ENCODE measurements at places on chromosomes 4 and X.

DNA sequence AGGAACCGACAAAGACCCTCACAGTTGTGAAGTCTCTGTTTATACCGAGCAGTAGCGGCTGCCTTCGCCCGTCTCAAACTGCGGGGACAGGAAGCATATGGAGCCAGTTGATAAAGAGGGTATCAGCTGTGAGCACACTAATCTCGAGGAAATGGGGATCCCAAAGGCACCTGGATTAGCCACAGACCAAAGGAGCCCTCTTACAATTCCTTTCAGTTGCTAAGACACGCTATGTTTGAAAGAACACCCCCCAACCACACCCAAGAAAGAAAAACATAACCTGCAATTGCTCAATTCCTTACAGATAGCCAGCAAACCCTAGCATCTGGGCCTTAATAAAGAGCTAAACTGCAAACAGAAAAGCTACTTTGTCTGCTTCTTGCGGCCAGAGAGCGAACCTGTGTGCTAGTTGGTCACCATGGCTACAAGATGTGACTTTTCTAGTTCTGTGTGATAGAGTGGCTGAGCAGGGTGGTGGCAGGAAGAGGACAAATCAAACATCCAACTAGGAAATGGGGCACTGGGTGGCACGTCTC is 23.3 kb upstream of the CHRNA9 start:
- no peaks in the 10 kb centered on the region for H3K36me3 ChIP-seq
- H3K27me3 ChIP-seq, result no peaks in the 10 kb centered on the region
- no peak overlapping the region for H3K4me3 ChIP-seq

DNA sequence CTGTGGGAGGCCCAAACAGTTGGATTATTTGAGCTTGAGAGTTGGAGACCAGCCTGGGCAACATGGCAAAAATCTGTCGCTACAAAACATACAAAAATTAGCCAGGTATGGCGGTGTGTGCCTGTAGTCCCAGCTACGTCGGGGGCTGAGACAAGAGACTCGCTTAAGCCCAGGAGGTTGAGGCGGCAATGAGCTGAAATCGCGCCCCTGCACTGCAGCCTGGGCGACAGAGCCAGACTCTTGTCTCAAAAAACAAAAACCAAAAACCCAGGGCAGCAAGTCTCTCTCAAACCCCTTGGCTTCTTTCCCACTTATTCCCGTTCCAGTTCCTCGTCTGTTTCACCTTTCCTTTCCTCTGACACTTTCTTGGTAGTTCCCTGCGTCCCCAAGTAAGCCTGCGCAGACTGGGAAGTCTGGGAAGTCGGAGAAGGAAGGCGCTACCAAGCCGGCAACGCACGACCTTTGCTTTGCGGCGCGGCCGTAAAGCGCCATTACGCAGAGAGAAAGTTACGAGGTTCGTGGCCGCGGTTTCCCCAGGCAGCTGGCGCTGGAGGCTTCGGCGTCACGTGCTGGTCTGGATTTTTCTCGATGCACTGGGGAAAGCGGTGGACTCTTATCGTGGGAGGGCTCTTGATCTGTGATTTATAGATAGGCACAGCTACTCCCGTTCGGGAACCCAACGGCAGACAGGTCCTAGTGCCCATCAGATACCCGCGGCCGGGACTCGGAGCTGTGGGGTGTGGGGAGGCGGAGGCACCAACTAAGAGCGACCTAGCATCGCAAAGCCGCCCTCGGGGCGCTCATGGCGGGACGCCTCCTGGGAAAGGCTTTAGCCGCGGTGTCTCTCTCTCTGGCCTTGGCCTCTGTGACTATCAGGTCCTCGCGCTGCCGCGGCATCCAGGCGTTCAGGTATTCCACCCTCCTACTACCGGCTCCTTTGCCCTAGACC is at the start of gene NUDT9:
TSS of gene NUDT9 (plus strand) at position 470 of the 949 bp plus-strand sequence. CDS start at position 803, 333 bp downstream.
- H3K4me3 ChIP-seq, result peak within 1 kb of the TSS; percentile 76
- DNase-seq, result peak; percentile 97
- peaks cover 23% of the 10 kb centered on the region for H3K4me1 ChIP-seq

DNA sequence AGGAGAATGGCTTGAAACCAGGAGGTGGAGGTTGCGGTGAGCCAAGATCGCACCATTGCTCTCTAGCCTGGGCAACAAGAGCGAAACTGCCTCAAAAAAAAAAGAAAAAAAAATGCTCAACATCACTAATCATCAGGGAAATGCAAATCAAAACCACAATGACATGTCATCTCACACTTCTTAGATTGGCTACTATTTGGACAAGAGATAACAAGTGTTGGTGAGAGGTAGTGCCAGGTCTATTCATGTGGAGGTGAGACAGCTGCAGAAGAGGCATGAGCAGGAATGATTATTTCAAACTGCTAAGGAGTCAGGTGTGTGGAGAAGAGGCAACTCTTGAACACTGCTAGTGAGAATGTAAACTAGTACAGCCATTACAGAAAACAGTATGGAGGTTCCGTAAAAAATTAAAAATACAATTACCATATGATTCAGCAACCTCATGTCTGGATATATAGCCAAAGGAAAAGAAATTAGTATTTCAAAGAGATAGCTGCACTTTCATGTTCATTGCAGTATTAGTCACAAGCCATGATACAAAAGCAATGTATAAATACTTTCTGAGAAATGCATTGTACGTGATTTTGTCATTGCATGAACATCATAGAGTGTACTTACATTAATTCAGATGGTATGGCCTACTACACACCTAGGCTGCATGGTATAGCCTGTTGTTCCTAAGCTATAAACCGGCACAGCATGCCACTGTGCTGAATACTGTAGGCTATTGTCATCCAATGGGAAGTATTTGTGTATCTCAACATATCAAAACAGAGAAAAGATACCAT is 75.3 kb downstream of the TMEM144 start:
- H3K4me1 ChIP-seq, result no peaks in the 10 kb centered on the region
- no peaks in the 10 kb centered on the region for H3K27me3 ChIP-seq

DNA sequence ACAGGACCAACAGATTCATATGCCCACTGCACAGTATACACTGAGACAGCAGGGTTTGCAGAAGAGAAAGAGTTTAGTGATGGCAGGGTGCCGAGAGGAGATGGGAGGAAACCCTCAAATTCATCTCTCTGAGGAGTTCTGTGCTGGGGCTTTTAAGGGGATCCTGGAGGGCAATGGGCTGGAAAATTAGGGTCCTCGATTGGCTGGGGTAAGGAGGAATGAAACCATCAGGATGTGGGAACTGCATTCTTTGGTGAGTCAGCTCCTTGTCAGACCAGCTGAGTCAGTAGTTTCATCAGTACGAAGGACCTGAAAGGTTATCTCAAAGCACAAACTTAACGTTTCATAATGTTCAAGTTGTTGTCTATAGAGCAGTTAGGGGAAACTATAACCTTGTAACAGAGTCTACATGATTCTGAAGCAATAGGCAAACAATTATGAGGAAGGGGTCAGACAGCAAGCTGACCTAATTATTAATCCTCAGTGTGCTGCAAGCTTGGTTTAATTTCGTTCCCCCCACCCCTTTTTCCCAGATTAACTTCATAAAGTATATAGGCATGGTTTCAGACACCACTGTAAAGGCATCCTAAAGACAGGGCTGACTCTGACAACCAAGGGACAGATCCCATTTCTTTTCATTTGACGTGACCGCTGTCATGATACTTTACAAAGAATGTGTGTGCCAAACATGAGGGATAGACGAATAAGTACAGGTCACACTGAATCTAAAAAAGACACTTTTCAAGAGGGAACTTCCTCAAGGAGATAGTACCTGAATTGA is 1.5 kb upstream of the MSMO1 start:
- no peaks in the 10 kb centered on the region for H3K36me3 ChIP-seq
- no peak for DNase-seq
- H3K4me1 ChIP-seq, result no peaks in the 10 kb centered on the region
- peak overlapping the region; percentile 86 for H3K4me3 ChIP-seq

DNA sequence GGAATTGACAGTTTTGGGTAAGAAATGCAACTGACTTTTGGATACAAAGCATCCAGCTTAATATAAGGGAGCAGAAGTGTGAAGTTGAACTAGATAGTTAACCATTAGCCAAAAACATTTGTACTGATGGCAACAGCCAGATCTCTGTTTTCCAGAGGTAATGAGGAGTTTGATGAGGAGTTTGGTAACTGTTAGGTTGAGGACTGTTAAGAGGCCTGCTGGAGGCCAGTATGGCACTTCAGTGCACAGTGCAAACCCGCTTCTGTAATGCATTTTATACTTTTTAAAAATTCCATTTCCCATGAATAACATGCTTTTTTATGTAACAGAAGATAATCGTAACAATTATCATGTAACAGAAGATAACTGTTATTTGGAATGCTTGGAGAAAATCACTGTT is 30.0 kb downstream of the CDKL5 start:
- H3K4me1 ChIP-seq, result no peaks in the 10 kb centered on the region
- no peaks in the 10 kb centered on the region for H3K36me3 ChIP-seq
- H3K27me3 ChIP-seq, result no peaks in the 10 kb centered on the region
- DNase-seq, result no peak
- H3K4me3 ChIP-seq, result no peak overlapping the region
- no peak overlapping the region for H3K27ac ChIP-seq

DNA sequence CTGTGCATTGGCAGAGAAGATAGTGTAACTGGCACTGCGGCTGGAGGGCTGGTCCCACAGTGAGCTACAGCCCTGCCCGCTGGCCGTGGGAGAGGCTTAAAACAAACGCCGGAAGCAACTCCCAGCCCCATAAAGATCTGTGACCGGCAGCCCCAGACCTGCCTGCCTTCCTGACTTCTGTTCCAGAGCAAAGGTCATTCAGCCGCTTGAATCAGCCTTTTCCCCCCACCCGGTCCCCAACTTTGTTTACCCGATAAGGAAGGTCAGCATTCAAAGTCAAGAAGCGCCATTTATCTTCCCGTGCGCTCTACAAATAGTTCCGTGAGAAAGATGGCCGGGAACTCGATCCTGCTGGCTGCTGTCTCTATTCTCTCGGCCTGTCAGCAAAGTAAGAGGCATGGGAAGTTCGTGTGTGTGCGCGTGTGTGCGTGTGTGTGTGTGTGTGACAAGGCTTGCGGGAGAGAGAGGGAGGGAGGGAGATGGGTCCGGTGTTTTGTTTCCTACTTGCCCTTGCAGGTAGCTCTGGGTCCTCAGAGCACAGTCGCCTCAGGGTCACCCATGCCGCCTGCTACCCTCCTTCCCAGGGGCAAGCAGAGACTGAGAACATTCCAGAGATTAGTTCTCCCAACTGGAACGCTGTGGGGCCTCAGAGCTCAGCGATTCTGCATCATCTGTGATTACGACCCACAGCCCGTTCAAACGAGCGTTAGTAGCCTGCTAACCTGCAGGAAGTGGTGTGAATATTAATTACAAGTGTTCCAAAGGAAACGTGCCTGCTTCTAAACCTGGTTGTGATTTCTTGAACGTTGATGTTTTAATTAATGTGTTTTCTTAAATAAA is at the start of gene MGST2:
TSS of gene MGST2 (plus strand) at position 130 of the 840 bp plus-strand sequence. CDS start at position 331, 201 bp downstream.
- no peaks in the 10 kb centered on the region for H3K36me3 ChIP-seq
- peaks cover 46% of the 10 kb centered on the region for H3K4me1 ChIP-seq
- H3K27me3 ChIP-seq, result no peaks in the 10 kb centered on the region
- peak; percentile 95 for DNase-seq
- H3K4me3 ChIP-seq, result peak within 1 kb of the TSS; percentile 49
- peak within 1 kb of the TSS; percentile 79 for H3K27ac ChIP-seq

DNA sequence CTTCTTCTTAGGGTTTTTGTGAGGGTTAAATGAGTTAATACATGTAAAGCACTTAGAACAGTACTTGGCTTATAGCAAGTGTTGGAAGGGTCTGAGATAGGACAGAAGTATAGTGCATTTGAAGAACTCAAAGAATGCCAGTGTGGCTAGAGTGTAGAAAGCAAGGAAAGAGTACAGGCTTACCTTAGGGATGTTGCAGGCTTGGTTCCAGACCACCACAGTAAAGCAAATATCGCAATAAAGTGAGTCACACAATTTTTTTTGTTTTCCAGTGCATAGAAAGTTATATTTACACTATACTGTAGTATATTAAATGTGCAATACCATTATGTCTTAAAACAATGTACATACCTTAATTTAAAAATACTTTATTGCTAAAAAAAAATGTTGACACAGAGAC is 41.3 kb downstream of the KIF4A start:
- no peak overlapping the region for H3K4me3 ChIP-seq
- no peaks in the 10 kb centered on the region for H3K36me3 ChIP-seq
- no peaks in the 10 kb centered on the region for H3K27me3 ChIP-seq
- H3K27ac ChIP-seq, result no peak overlapping the region

DNA sequence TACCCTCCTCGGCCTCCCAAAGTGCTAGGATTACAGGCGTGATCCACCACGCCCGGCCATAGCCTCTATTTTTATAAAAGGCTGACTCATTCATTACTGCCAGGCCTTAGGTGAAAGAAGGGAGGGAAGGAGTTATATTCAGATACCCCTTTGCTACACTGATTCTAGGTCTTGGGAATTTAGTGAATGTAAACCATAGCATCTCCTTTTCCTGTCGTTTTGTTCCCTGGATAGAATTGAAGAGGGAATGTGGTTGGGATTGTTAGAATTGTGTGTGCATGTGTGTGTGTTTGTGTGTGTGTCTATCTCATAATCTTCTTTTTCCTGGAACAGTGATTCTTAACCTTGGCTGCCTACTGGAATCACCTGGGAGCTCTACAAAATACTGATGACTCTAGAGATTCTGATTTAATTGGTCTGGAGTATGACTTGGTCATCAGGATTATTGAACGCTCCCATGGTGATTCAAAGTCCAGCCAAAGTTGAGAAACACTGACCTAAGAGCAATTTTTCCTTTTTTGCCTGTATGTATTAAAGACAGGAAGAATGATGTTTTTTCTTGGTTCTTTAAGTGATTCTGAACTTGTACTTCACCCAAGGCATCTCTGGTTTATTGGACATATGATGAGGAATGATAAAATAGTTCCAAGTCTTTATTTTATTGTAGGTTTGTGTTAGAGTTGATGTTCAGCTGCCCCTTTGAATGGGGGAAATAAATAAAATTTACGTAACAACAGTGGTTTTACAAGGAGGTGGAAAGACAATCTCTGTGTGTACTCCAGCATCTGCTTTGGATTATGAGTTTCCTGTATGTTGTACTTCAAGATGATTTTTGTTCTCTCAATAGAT is 37.0 kb downstream of the NAP1L5 start:
- DNase-seq, result no peak
- H3K36me3 ChIP-seq, result peaks cover 9% of the 10 kb centered on the region
- H3K4me1 ChIP-seq, result no peaks in the 10 kb centered on the region
- H3K27me3 ChIP-seq, result no peaks in the 10 kb centered on the region

DNA sequence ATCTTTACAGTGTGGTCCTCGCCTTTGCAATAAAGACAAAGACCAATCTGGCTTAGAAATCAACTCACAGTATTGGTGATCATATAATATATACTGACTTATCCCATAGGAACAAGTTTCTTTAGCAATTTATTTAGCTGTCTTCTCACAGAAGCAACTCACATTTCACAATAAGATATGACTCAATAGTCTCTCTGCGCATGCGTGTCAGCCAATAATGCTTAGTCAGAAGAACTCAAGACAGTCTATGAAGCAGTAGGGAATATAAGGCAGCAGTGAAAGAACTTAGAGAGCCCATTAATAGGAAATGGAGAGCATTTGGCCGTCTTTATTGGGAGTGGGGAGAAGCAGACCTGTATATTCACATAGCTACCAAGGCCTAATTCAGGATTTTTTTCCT is 216.7 kb downstream of the IL13RA2 start:
- DNase-seq, result no peak
- H3K27me3 ChIP-seq, result no peaks in the 10 kb centered on the region
- no peak overlapping the region for H3K27ac ChIP-seq
- H3K36me3 ChIP-seq, result no peaks in the 10 kb centered on the region

- no peaks in the 10 kb centered on the region for H3K36me3 ChIP-seq
- no peak for DNase-seq
- no peak overlapping the region for H3K27ac ChIP-seq
- no peak overlapping the region for H3K4me3 ChIP-seq
Observed at GRCh38 chr4:113537628-113538027, 223.9 kb downstream of the CAMK2D start.

All from right lobe of liver (tissue), 6 donors.